ENCODE measurements at places on chromosomes 4 and X. TPM values are rescaled to one million over a fixed set of nuclear protein-coding genes. Genes with fewer than 3 reads are reported as not detected.

DNA sequence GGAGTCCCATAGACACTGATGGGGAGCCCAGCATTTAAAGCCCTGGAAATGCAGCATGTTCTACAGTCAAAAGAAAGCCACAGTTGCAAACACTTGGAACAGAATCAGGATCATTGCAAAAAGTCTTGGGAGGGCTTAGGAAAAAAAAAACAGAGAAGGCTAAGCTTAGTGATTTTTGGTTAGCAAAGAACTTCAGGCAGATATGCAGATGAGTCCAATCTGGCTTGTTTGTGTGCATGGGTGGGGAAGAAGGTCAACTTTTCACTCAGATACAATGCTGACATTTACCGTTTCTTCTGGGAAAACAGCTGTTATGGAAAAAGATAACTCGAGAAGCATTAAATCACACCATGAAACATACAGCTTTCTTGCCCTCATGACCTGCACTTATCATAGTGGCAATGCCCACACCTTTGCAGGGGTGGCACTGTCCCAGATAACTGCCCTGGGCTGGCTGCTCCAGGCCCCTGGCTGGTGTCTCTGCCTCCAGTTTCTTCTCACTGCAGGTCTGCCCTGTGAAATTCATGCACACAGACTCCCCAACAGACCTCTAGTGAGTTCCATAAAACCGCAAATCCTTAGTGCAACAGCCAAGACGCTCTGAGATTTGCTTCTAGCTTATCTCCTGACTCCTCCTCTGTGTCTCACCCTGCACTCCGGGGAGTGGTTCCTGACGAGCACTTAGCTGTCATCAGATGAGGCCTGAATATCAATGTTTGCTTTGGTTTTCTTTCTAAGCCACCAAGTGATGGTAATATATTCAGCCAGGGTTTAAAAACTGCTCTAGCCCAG is 99.2 kb downstream of the DRD5 start:
- H3K4me1 ChIP-seq, result no peaks in the 10 kb centered on the region
- H3K36me3 ChIP-seq, result no peaks in the 10 kb centered on the region
- no peaks in the 10 kb centered on the region for H3K27me3 ChIP-seq
- DNase-seq, result no peak

DNA sequence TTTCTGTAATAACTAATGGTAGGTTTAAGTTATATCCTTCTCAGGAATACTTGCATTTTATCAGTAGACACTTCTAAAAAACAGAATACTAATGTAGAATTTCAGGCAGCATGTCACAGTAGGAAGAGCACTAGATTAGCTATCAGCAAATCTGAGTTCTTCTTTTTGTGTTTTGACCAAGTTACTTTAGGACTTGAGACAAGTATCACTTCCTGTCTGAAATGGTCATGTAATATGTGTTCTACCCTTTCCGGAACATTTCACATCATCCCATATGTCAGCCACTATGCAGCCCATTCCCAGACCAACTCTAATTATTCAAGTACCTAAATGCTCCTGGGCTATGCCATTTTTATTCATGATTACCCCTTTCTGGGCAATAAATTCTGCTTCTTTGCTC is 401.8 kb upstream of the RPS6KA3 start:
- no peaks in the 10 kb centered on the region for H3K27me3 ChIP-seq
- no peak overlapping the region for H3K27ac ChIP-seq
- no peaks in the 10 kb centered on the region for H3K4me1 ChIP-seq
- no peak for DNase-seq
- H3K36me3 ChIP-seq, result no peaks in the 10 kb centered on the region

DNA sequence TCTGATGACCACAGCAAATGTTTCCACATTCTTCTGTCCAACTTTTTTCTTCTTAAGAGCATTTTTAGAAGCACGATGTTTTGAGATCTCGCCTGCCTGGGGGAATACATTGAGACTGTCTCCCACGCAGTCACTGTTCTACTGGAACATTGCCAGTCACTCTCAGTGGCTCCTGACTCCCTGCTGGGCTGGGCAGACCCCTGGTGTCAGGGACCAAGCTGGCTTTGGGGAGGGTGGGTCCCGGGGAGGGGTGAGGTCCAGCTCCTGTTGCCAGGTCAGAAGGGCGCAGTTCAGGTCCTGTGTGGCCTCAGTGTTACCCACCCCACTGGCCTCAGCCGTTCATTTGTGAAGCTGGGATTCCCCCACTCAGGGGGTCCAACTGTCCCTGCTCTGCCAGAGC is 18.9 kb upstream of the ABLIM2 start:
- H3K27me3 ChIP-seq, result no peaks in the 10 kb centered on the region
- no peak overlapping the region for H3K27ac ChIP-seq
- H3K4me1 ChIP-seq, result no peaks in the 10 kb centered on the region
- no peak for DNase-seq

- no peaks in the 10 kb centered on the region for H3K27me3 ChIP-seq
- H3K4me1 ChIP-seq, result peaks cover 14% of the 10 kb centered on the region
- peak overlapping the region; percentile 91 for H3K27ac ChIP-seq
- peak overlapping the region; percentile 84 for H3K4me3 ChIP-seq
Observed at GRCh38 chr4:25913056-25913850, 767 bp upstream of the SMIM20 start.

The INTU gene
- total RNA-seq, result 9.4 TPM

Data from sigmoid colon (tissue), 7 donors.